CD4-positive, alpha-beta T cell treated with Interleukin-12 subunit alpha and Interleukin-12 subunit beta, for 1 hour (primary cell): ENCODE measurements at places on chromosomes 2 and 18.

DNA sequence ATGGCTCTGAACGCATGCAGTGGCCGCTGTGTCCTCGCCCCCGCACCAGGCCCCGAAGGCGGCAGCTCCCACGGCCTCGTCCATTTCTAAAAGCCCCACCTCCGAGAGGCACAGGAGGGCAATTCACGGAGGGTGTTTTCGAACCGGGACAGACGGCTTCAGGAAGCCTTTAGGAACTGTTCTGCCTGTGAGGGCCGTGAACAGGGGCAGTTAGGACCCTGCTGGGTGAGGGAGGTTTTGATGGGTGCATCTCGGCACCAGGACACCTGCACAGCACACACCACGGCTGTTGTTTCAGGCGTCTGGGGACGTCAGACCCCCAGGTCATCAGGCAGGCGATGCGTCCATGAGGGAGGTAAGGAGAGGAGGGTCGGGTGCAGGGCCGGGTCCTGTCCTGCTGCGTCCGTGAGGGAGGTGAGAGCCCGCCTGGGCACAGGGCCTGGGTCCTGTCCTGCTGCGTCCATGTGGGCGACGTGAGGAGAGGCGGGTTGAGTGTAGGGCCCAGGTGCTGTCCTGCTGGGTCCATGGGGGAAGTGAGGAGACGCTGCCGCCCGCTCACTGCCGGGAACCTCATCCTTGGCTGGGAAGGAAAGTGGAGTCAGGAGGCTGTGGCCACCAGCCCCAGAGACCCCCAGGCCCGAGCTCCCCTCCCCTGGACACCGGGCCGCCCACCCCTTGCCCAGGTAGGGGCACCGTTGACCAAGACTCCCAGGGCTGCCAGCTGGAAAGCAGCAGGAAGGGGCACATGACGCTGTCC is 25.5 kb upstream of the KCNG2 start:
- DNase-seq: no peak

DNA sequence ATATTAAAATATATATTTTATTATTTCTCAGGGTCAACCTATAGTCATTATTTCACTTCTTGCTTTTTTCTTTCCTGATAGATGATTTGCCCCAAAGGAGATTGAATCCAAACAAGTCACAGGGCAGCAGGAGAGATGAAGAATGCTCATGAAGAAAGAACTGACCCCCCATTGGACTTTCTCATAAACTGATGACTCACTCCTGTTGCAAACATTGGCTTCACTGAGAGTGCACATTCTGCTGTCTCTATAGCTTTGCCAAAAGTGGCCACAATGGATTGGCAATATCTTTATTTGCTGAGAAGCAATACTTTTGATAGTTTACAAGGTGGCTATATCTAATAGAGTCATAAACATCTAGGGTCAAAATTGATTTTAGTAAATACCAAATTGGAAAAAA is 55.9 kb upstream of the ZNF385B start:
- no peak for DNase-seq

DNA sequence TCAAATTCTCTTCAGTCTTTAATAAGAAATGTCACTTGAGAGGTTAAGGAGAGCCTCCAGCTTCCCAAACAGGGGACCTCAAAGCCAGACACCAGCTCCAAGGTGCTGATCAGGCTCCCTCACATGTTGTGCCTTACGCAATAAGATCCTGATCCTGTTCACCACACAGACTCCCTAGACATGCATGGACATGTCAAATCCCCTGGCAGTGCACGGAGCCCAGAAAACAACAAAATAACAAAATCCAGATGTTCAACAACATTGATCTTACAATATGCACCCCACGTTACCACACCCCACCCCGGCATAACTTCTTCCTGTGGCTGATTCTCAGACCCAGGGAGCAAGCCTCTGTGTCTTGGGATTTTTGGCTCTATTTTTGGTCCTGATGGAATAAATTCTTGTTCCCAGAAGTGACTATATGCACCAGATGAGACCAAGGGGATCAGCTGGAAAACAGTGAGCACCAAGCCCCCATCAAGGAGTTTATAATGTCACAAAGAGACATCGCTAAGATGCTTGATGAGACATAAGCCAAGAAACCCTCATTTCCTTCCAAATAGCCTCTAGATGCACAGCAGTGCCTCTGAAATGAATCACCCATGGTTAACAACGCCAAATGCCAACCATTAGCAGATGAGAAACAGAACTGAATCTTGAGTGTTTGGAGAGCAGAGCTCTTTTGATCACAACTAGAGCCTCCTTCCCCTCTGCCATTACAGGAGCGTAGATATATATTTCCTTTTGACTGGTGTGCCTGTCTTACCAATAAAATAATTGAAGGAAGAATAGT is 198.2 kb downstream of the PRKCE start:
- no peak for DNase-seq

GRCh38 chr2:42102024-42102590 is 54.3 kb downstream of the PKDCC start:
- DNase-seq: peak; percentile 97

DNA sequence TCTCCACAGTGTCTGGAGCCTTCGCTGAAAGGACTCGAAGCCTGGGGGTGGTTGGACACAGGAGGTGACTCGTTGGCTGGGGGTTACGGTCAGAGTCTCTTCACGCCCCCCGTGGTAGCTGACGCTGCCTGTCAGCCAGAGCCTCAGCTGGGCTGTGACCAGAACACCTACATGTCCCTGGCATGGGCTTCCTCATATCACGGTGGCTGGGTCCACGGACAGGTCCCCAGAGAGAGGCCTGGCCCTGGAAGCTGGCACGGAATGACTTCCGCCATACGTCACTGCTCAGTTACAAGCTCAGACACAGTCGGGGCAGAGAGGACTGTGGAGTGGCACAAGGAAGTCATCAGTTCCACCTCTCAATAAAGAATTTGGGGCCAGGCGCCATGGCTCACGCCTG is 28.5 kb downstream of the ITGB1BP1 start:
- no peak for DNase-seq

- no peak for DNase-seq
Observed at GRCh38 chr2:25281941-25282340, 59.8 kb downstream of the DNMT3A start.

DNA sequence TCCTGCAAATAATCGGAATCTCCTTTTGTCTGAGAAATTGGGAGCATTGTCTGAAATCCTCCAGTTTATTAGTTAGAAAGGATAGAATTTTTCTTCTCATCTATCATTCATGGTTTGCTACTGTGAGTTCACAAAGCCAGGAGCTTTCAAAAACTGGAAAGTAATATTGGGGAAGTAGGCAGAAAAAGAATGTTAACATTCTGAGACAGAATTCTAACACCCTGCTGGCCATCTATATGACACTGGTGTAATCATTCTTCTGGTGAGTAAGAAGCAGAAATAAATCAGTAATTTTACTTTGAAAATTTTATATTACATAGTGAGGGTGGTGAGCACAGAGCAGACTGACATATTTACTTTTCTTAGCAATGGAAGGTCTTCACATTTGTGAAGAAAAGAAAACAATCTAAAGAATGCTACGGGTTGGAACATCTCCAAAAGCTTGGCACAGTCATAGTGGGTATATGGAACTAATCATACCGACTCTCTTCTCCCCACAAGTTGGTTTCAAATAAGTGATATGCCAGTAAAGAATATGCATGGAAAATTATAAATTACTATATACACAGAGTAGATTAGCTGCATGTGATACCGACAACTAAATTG is 344.9 kb downstream of the LPIN1 start:
- no peak for DNase-seq

- no peak for DNase-seq
Observed at GRCh38 chr2:28683100-28683706, 68.4 kb upstream of the PPP1CB start.

- no peak for DNase-seq
Observed at GRCh38 chr2:29187926-29188325, 72.7 kb downstream of the CLIP4 start.
